Stimulated activated CD8-positive, alpha-beta memory T cell treated with anti-CD3 and anti-CD28 coated beads, Interleukin-15, amount 100 ng/mL, for 4 hours (primary cell): ENCODE measurements at places on chromosomes 2 and 18.

GRCh38 chr18:3857544-3857943, 407.6 kb downstream of the TGIF1 start:
- DNase-seq, result no peak

DNA sequence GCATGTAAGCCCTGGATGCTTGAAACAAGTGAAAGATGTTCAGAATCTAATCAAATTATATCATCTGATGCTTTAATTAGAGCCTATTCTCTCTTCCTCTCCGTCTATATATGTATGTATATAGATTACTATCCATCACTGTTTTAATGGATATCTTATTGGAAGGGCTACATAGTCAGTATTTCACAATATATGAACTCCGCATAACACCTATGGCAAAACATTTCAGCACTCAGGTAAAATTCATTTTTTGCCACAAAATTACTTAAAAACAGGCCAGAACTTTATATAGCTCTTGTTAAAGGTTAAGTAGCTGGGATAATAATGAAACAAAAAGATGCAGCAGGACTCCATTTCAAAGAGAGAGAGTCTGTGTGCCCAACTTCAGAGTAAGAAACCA, 1.2 kb downstream of the PJVK start:
- DNase-seq, result no peak

- DNase-seq, result no peak
These were observed 86.4 kb downstream of the SKA1 start for GRCh38 chr18:50461251-50461650.

DNA sequence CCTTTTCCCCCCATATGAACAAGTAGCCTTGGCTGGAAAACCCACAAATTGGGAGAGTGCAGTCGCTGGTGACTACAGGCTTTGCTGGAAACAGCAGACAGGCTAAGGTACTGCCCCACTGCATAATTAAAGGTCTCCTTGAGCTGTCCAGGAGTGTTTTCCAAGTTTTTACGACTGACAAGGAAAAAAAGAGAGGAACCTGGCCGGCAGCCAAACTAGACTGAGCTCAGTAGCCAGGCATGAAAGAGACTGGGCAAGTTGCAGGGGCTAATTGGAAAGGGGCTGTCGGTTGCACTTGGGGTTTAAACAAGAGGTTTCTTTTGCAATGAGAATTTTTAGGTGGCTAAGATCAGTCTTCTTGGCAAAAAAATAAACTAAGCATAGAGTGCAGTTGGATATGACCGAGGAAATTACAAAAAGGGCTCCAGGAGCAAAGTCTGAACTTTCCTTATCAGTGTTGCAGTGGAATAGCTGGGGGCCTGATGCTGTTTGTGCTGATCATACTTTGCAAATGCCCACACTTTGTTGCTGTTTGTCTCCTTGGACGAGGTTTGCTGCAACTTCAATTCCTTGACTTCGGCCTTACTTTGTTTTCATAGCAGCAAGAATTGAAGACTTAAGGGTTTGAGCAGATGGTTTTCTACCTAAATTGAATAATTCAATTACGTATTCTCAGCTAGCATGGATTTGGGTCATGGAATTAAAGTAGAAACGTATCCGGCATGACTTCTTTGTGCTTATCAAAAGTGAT, 2.1 kb downstream of the GULP1 start:
- DNase-seq, result no peak

- no peak for DNase-seq
These were observed 73.0 kb upstream of the KCTD1 start for GRCh38 chr18:26621161-26622026.

- no peak for DNase-seq
These were observed 98.1 kb downstream of the ICA1L start for GRCh38 chr2:202773301-202773973.

DNA sequence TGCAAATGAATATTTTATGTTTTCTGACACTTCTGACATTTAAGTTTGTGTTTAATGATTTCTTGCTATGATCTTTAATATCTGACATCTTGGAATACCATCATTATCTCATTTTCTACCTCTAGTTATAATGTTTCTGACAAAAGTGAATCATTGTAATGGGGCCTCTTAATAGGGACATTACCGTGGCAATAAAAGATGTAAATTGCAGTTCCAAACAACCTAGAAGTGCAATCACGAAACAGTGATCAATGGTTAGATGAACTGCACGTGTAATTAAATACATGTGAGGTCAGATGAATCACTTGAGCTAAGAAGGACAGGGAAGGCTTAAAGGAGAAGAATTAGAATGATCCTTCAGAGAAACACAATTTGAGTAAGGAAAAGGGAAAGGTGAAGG, 1078.3 kb downstream of the DPP10 start:
- DNase-seq, result no peak

- no peak for DNase-seq
These were observed 665 bp upstream of the HRH4 start for GRCh38 chr18:24459772-24460171.

DNA sequence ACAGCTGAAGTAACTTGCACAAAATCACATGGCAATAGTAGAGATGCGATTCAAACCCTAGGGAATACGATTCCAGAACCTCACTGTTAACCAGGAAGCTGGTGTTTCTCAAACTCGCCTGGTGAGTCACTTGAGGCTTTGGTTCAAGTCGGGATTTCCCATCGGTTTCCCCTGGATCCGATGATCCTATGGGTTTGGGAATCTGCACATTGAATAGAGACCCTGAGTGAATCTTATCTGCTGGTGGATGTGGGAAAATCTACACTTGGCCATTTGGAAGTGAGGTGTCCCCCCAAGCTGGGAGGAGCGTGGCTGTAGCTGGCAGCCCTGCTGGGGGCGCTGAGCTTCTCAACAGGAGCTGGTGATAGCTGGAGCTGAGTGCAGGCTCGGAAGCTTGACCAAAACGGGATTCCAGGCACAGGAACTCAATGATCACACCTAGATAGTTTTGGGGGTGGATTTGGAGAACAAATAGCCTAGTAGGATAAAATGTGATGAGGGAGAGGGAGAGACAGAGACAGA, 135.4 kb downstream of the PRKCE start:
- no peak for DNase-seq

GRCh38 chr18:9974279-9974915, 60.6 kb downstream of the VAPA start:
- no peak for DNase-seq
